D721Med (cell line): ENCODE measurements at places on chromosomes 5 and 9.
A peak's percentile ranks its signal among the peaks of the same experiment; 100 is the strongest.

- no peak for DNase-seq
Observed at GRCh38 chr5:51908215-51908614, 525.0 kb downstream of the ISL1 start.

DNA sequence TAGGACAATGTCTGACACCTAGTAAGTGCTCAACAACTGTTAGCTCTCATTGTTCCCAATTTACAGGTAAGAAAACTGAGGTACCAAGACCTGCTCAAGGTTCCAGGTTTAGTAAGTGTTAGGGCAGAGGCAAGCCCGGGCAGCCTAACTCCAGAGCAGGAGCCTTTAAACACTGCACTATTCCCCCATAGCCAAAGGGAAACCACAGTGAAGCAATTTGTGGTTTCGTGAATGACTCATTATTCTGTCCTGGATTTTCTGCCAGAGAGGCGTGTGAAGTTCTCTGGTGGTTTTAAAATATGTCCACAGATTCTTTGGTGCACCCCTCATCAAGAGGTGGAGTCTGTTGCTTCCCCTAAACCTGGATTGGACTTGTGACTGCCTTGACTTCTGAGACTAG is 1.0 kb upstream of the MCC start:
- no peak for DNase-seq

- no peak for DNase-seq
Observed at GRCh38 chr9:14341437-14342122, 27.6 kb upstream of the NFIB start.

- no peak for DNase-seq
Observed at GRCh38 chr9:73916016-73916673, 581.0 kb upstream of the RORB start.

- DNase-seq, result no peak
Observed at GRCh38 chr5:32538031-32538547, 47.3 kb upstream of the SUB1 start.

- no peak for DNase-seq
Observed at GRCh38 chr9:5957166-5957565, 58.3 kb downstream of the RANBP6 start.

- peak; percentile 8 for DNase-seq
Observed at GRCh38 chr9:130254747-130255630, 10.6 kb upstream of the HMCN2 start.

- DNase-seq, result no peak
Observed at GRCh38 chr9:31637265-31637664, 747.2 kb upstream of the ACO1 start.

DNA sequence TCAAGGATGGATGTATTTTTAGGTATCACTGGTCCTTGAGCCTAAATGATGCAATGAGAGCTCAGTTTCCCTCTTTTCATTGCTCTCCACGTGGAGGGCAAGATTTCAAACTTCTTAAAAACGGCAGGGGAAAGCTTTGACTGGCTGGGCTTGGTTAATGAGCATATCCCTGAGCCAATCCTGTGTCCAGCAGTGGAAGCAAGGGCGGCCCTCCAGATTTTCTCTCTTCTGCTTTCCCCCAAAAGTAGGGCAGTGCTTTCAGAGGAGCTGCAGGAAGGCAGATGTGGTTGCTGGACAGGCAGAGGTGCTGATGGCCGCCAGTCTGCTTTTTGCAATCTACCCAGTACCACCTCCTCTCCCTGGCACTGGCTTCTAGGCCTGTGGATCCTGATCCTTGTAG is 30.0 kb upstream of the TBC1D2 start:
- no peak for DNase-seq
